Stimulated activated CD8-positive, alpha-beta memory T cell treated with anti-CD3 and anti-CD28 coated beads, Interleukin-4, amount 100 ng/mL, for 48 hours (primary cell): ENCODE measurements at places on chromosomes 4 and X.
A peak's percentile ranks its signal among the peaks of the same experiment; 100 is the strongest.

DNA sequence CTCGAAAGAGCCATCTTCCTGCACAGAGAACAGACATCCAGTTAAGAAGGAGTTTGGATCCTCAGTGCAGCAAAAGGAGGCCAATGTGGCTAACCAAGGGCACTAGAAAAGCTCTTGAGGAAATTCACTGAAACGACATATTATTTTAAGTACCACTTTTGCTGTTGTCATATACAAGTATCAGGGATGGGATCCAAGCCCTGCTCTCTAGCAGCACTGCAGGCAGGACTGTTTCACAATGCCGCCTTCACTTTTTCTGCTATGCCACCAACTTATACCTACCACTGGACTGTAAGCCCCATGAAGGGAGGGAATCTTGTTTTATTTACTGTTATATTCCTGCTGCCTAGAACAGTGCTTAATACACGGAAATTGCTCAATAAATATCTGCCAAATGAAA is 299.0 kb downstream of the NR3C2 start:
- DNase-seq: no peak

DNA sequence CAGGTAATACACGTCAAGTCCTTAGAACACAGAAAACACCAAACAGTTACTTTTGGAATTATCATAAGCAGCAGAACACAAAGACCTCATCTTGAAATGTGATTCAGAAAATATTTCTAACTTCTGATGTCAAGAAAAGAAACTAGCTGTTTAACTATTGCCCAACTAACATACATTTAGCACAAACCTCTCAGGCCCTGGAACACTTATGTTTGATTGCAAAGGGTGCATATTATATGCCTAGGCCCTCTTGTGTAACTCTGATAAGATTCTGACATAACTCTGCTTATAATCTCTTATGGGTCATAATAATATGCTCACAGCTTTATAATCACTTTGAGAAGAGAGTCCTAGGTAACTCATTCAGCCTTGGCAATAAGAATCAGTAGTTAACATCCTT is 62.6 kb downstream of the TBC1D9 start:
- DNase-seq: no peak

- DNase-seq: no peak
Measured at GRCh38 chr4:73608689-73609594, 11.3 kb downstream of the RASSF6 start.

- DNase-seq: no peak
Measured at GRCh38 chrX:77936299-77936698, 25.8 kb downstream of the ATP7A start.

GRCh38 chr4:129176864-129177263 is 80.9 kb downstream of the C4orf33 start:
- no peak for DNase-seq

- DNase-seq: peak; percentile 25
Measured at GRCh38 chr4:164383358-164384220, 370.3 kb upstream of the SMIM31 start.

GRCh38 chrX:134004084-134004483 is 18.7 kb upstream of the GPC3 start:
- no peak for DNase-seq

- no peak for DNase-seq
Measured at GRCh38 chr4:3437582-3437936, 4.2 kb upstream of the HGFAC start.

DNA sequence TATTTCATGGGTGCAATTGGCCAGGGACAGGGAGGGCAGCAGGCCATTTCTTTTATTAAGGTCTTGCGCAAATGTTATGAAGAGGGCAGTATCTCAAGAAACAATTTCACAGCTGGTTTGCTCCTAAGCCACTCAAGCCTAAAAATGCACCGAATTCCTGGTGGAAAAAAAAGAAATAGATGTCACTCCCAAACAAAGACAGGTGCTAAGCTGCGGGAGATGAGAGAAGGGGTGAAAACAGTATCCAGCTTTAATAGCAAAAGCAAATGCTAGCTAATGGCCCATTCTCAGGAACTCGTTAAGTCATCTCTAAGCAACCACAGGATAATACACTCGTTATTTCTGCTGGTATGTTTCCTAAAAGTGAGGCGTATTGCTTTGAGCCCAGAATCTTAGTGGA is 116.4 kb downstream of the ARX start:
- no peak for DNase-seq

DNA sequence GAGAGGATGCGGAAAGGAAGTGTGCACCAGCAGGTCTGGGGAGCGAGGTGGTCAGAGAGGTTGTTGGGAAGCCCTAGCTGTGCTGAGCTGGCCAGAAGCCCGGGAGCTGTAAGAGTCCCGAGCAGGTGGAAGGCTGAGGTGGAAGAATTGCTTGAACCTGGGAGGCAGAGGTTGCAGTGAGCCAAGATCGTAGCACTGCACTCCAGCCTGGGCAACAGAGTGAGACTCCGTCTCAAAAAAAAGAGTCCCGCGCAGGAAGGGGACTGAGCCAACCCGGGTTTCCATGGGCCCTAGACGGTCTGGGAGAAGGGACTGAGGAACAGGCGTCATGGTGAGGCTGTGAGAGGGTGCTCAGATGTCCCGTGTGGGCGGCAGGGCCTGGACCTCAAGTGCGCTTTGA is 12.7 kb upstream of the FGFR3 start:
- DNase-seq: no peak

- DNase-seq: no peak
Measured at GRCh38 chr4:154778264-154778663, 2.8 kb upstream of the RBM46 start.

DNA sequence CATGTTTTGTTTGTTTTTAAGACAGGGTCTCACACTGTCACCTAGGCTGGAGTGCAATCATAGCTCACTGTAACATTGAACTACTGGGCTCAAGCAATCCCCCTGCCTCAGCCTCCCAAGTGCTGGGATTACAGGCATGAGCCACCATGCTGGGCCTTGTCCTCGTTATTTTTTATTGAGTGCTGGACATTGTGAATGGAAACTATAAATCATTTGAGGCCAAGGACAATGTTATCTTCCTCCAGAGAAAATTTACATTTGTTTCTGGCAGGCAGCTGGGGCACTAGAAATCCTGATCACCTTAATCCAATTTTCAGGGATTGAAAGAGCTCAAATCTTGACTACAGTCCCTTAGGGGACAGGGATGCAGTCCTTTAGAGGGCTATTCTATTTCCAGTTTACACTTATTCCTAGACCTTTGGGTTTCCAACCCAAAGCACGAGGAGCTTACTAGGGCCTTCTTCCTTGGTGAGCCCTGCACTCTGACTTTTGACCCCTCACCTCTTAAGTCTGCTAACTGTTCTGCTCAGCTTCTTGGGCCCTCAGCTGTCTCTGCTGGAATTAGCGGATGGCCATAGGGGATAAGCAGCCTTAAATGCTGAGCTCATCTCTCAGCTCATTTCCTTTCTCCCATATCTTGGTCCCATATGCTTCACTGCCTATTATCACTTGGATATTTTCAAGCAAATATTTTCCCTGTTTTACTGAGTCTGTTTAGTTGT is 23.0 kb upstream of the PDZD4 start:
- no peak for DNase-seq

- DNase-seq: no peak
Measured at GRCh38 chrX:123169247-123169901, 14.7 kb upstream of the GRIA3 start.

GRCh38 chr4:151797131-151797530 is 36.3 kb upstream of the GATB start:
- no peak for DNase-seq

- DNase-seq: no peak
Measured at GRCh38 chrX:21375708-21376009, 1.4 kb downstream of the CNKSR2 start.

GRCh38 chr4:182252220-182252619 is 9.0 kb downstream of the TENM3 start:
- no peak for DNase-seq

DNA sequence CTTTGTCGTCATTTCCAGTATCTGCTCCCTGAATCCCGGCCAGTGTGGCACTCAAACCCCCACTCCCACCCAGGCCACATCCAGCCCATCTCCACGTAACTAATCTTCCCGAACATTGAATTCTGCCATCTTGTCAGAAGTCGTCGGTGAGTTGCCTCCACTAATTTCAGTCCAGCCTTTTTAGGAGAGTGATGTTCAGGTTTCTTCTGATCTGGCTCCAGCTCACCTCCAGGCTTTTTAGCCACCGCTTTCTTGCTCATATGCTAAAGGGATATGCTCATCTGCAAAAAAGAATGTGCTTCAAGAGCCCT is 1.3 kb downstream of the TMEM165 start:
- DNase-seq: no peak

- DNase-seq: no peak
Measured at GRCh38 chr4:21366312-21366711, 582.3 kb downstream of the KCNIP4 start.

DNA sequence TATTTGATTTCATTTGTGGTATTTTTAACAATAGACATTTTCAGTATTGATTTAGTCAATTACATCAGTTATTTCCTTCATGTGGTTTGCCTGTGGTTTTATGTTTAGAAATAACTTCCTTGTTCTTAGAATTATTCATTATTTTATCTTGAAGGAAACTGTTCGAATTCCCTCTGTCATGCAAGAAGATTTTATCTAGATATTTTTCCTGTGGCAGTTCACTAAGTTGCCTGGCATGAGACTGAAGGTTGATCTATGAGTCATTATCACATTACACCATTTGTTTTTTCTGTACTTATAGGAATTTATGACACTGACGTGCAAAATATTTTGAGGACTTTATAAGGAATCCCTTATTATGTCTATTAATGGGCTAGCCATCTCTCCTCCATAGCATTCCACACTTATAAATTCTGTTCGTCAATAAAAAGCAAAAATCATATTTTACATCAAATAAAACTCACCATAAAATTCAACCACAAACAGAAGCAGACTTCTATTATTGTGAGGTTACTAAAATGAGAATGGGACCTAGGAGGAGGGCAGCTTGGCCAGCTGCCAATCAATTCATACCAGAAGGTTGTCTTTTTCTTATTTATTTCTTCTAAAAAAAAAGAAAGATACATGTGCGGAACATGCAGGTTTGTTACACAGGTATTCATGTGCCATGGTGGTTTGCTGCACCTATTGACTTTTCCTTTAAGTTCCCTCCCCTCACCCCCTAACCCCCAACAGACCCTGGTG is 179.0 kb downstream of the KCNIP4 start:
- DNase-seq: no peak

- DNase-seq: no peak
Measured at GRCh38 chr4:106971636-106972035, 64.5 kb downstream of the DKK2 start.

DNA sequence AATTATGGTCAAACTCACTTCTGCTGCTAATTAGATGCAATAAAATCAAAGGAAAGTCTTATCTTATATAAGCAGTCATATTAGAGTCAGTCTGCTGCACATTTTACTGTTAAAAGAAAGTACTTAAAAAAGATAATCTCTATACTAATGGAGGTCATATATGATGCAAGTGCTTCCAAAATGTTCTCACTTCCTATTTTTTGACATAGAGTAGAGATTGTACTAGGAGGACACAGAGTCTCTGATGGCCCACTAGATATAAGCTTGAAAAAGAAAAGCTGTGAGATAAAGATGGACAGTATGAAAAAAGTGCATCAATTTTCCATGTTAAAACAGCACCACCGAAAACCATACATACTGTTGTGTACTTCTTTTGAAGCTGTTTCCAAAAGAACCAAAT is 196.9 kb downstream of the KLHL13 start:
- no peak for DNase-seq

GRCh38 chr4:74531963-74532794 is 87.2 kb downstream of the AREG start:
- no peak for DNase-seq

GRCh38 chr4:89022426-89023128 is 34.4 kb downstream of the FAM13A start:
- DNase-seq: no peak

DNA sequence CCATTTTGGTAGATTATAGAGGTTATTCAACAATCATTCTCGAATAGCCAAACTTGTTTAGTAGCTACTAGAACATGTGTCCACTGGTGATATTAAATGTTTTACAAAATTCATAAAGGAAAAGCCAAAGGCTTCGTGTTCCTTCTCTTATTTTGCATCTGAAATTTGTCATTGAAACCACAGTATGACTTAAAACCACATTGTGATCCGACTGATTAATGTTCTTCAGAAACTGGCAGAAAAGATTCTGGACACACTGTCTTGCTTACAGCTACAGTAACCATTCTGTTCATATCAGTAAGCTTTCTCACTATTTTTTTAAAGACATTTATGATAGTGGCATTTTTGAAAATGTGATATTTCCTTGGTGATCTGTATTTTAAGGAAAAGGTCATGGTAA is 2.6 kb upstream of the SMARCA1 start:
- no peak for DNase-seq

DNA sequence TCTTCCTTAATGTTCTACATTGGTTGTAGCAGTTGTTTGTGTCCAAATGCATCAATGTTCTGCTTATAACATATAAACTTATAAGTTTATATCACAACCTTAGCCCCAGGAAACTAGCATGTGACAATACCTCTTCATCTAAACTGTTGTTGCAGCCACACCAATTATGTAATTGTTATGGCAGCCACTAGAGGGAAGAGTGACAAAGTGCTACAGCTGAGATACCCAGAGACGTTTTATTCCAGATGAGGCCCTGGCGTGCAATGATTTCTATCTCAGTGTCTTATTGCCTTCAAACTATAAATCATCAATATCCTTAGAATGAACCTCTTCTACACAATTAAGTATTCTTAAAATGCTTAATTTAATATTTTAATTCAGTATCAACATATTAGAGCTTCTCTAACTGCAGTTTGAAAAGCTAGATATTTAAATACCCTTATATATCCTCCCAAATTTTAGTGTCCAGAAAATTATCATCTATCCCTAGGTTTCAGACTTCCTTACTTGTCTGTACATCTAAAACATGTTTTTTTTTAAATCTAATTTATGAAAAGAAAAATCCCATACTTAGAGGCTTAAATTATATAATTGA is 171.6 kb downstream of the PCDH10 start:
- DNase-seq: no peak

GRCh38 chr4:136909626-136910025 is 622.7 kb downstream of the PCDH18 start:
- DNase-seq: no peak
